Left ventricle myocardium superior (tissue), 1 donor: ENCODE measurements at places on chromosomes 2 and 18. TPM values are rescaled to one million over a fixed set of nuclear protein-coding genes. Genes with fewer than 3 reads are reported as not detected.
A peak's percentile ranks its signal among the peaks of the same experiment; 100 is the strongest.

The ARHGAP28 gene
- 1.4 TPM for total RNA-seq

DNA sequence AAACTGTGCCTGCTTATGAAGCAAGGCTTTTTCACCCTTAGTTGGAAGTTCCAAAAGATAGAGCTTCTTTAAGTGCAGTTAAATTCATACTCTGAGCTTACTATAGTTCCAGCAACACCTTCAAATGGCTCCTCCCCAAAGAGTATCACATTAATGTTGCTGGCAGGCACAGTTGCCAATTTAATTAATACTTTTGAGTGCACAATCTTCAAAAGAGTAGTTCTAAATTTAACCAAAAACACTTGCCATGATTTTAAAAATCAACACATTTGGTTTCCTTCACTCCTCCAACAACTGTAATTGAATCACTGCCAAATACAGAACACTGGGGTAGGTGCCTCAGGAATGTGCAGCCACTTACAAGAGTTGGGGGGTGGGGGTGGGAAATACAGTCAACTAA, 150.6 kb upstream of the UBE2E3 start:
- no peak for DNase-seq

The BCL11A gene
- total RNA-seq, result 31.2 TPM

The GLI2 gene
- 2.1 TPM for total RNA-seq

DNA sequence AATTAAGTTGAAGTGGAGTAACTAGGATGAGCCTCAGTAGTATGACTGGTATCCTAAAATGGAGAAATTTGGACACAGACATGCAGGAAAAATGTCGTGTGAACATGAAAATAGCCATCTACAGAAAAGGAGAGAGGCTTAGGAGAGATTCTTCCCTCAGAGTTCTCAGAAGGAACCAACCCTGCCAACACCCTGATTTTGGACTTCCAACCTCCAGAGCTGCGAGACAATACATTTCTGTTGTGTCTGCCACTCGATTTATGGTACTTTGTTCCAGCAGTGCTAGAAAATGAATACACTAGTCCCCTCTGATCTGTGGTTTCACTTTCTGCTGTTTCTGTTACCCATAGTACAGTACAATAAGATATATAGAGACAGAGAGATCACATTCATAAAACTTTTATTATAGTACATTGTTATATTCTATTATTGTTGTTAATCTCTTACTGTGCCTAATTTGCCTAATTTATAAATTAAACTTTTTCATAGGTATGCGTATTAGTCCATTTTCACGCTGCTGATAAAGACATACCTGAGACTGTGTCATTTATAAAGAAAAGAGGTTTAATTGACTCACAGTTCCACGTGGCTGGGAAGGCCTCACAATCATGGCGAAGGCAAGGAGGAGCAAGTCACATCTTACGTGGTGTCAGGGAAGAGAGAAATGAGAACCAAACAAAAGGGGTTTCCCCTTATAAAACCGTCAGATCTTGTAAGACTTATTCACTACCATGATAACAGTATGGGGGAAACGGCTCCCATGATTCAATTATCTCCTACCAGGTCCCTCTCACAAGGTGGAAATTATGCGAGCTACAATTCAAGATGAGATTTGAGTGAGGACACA, 41.3 kb downstream of the PLEKHA3 start:
- no peak for DNase-seq

GRCh38 chr2:36921984-36922383, 44.4 kb downstream of the STRN start:
- no peak for DNase-seq

DNA sequence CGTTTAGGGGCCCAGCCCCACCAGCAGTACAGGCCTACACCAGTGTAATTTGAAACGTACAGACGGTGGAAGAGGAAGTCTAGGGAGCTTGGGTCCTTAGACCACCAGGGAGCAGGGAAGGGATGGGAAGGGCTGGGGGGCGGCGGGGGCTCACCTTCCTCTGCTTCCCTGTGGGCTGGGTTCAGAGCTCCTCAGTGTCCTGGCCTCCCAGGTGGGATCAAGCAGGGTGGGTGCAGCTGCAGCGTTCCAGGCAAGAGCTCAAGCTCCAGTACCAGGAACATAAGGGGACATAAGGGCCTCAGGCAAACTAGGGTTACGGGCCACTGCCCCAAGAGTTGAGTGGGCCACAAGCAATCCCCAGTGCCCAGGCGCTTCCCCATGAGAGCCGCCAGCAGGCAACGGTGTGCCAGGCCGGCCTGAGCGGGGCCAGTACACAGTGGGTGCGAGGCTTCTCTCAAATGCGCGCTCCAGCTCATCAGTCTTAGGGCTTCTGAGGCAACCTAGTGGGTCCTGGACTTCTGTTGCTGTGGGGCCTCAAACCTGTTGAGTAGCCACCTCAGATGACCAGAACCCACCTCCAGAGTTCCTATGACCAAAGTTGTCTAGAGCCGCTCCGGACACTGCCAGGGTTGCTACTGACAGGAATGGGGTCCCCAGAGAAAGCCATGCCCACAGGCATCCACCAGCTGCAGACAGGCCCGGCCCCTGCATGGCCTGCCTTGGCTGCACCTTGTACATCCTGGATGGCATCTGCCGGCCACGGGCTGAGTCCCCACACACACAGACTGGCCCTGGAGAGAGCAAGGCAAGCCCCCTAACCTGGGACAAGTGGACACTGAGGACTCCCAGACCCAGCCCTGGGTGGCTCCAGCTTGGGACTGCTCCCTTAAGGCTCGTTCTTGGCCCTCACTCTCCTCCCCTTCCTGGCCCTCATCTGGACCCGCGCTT, 5.2 kb downstream of the ANKRD23 start:
- DNase-seq, result no peak

DNA sequence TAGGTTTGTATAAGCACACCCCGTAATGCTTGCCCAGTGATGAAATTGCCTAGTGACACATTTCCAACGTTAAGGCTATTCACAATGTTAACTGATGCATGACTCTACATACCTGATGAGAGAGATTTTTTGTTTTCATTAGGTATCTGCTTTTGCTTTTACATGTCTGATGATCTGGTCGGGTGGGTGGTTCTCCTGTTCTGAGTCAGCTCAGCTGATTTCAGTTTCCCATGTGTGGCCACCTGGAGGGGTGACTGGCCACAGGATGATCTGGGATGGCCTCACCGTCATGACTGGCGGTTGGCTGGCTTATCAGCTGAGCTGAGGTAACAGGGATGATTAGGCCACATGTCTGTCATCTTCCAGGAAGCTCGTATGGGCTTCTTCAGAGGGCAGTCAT, 33.8 kb upstream of the ACYP2 start:
- DNase-seq, result no peak

The CNDP2 gene
- 63.5 TPM for total RNA-seq

The SCG2 gene
- not detected for total RNA-seq

The IL36B gene
- total RNA-seq, result not detected

DNA sequence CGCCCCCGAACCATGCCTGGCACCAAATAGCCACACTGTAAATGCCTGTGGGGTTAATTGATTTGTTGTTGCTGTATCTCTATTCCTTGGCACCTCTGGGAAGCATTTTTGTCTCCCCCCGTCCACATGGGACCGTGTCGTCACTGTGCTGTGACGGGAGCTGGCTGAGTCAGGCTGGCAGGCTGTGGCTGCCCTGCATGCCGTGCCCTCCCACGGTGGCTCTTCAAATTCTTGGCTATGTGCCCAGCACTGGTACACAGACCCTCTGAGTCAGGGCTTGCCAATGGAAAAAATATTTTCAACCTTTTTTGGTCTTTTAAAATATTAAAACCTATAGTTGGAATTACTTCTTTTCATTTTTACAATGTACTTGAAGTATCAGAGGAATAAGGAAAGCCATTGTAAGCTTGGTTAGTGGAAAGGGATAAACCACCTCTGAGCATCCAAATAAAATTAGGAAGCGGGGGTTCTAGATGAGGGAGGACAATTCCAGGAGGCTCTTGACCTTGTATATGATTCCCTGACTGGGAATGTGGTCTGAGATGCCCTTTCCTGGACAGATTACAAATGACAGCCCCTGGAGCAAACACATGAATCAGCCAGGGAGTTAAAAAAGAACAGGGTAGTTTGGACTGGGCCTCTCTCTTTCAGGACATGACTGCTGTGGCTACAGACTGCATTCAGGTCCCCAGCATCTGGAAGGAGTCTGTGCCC, 59.4 kb downstream of the DGKD start:
- peak; percentile 77 for DNase-seq

The C1QL2 gene
- not detected for total RNA-seq

The C1GALT1C1L gene
- total RNA-seq, result 0.64 TPM

The FIGN gene
- 16.6 TPM for total RNA-seq

- DNase-seq, result no peak
Measured at GRCh38 chr2:67515056-67515455, 117.9 kb downstream of the ETAA1 start.

GRCh38 chr2:185970148-185970852, 231.7 kb downstream of the FSIP2 start:
- DNase-seq, result no peak

DNA sequence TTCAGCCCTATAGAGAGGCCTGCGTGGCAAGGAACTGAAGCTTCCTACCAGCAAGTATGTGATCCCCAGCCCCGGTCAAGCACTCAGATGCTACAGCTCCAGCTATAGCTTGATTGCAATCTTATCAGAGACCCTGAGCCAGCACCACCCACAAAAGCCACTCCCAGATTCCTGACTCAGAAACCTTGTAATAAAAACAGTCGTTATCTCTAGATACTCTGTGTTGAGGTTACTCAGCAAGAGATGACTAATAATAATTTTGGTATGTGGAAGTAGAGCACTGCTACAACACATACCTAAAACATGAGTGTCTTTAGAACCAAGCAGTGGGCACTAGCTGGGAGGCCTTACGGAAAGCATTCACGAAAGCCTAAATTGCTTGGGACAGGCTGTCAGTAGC, 216.9 kb downstream of the UXS1 start:
- DNase-seq, result no peak

GRCh38 chr2:197209742-197210408, 100.7 kb downstream of the ANKRD44 start:
- DNase-seq, result no peak

The STAT4 gene
- 0.57 TPM for total RNA-seq

GRCh38 chr2:188766471-188766856, 207.7 kb upstream of the COL3A1 start:
- no peak for DNase-seq

The MGAT4A gene
- 18.8 TPM for total RNA-seq

The NCKAP5 gene
- total RNA-seq, result 2.8 TPM

The SERPINE2 gene
- total RNA-seq, result 6.0 TPM

The MAP4K3 gene
- total RNA-seq, result 31.4 TPM

The SCYGR5 gene
- total RNA-seq, result not detected

The TBC1D8 gene
- total RNA-seq, result 47.8 TPM

- DNase-seq, result no peak
Measured at GRCh38 chr2:178550352-178550751, 70.1 kb downstream of the PLEKHA3 start.

The LYG2 gene
- not detected for total RNA-seq

- DNase-seq, result no peak
Measured at GRCh38 chr18:13187498-13187897, 31.1 kb upstream of the LDLRAD4 start.

DNA sequence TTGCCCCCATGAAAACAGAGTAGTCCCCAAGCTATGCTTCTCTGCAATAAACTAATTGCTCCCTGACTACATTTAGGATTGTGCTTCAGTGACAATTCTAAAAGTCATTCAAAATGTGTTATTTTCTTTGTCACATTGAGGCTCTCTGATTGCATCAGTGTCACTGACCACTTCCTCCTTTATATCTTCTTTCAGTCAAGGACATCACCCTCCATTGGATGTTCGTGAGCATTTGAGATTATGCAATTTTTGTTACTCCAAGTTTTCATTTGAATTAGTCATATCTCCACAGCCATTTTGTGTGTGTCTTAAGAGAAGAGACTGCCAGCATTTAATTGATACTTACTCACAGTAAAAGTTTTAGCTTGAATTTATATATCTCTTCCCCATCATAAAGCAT, 780.8 kb upstream of the GCFC2 start:
- no peak for DNase-seq

The UGT1A3 gene
- not detected for total RNA-seq

DNA sequence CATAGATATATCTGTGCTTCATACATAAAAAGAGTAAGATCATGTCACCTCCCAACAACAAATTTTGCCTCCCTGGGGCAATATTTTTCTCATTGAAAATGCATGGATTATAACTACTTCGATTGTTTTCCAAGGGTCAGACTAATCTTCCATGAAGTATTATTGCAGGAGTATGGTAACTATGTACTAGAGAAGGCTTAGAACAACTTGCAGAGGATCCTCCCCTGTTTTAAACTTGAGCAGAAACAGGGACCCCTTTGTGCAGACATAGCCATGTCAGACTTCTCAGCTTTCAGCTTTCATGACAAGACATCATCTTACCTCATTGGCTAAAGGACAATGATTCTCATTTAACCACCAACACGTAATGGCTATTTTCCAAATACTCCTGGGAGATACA, 13.2 kb upstream of the RAB27B start:
- DNase-seq, result no peak

- no peak for DNase-seq
Measured at GRCh38 chr18:57167617-57168308, 20.9 kb downstream of the BOD1L2 start.

- no peak for DNase-seq
Measured at GRCh38 chr2:176818076-176818475, 394.5 kb upstream of the HNRNPA3 start.

The SNED1 gene
- total RNA-seq, result 7.4 TPM

GRCh38 chr2:10417551-10418335, 30.4 kb downstream of the ODC1 start:
- no peak for DNase-seq

DNA sequence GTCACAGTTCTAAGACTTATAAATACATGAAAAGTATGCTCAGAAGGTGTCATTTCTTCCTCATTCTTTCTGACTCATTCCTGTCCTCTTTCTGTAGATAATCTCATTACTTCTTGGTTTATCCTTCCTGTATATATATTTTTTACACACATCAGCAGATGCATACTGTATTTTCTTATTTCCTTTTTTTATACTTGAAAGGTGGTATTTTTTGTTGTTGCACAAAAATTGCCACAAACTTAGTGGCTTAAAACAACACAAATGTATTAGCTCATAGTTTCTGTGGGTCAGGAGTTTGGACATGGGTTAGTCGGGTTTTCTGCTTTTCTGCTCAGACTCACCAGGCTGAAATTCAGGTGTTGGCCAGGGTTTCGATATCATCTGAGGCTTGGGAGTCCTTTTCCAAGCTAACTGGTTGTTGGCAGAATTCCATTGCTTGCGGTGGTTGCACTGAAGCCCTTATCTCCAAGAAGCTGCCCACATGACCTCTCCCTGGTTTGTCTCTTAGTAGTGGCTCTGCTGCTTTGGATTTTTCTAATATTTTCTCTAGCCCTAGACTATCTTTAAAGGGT, 162.6 kb downstream of the FMNL2 start:
- no peak for DNase-seq

DNA sequence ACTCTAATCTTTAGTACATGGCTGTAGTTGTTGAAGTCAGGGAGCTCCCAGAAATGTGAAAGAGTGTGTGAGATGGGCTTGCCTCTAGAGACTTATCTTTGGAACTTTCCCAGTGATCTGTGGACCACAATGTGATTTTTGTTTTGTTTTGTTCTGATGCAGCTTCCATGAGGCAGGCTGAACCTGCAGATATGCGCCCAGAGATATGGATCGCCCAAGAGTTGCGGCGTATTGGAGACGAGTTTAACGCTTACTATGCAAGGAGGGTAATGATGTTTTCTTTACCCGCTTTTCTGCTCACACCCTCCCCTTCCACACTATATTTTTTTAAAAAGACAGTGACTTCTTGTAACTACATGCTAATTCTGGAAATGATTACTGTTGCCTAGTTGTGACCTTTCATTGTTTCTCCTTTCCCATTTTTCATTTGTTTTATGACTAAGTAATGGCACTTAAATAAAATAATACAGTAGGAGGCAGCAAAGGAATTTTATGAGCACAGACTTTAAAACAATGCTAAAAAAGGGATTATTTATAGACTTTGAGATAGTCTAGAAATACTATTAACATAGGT, 29.3 kb downstream of the BCL2L11 start:
- DNase-seq, result no peak
